ENCODE measurements at places on chromosomes 16 and 17.

- peak; percentile 48 for DNase-seq
These were observed at the start of gene CACNG3 for GRCh38 chr16:24255456-24256371. Gene CACNG3, plus strand, starts transcription at chr16:24256335. Its CDS starts 420 bp downstream, at chr16:24256755.

DNA sequence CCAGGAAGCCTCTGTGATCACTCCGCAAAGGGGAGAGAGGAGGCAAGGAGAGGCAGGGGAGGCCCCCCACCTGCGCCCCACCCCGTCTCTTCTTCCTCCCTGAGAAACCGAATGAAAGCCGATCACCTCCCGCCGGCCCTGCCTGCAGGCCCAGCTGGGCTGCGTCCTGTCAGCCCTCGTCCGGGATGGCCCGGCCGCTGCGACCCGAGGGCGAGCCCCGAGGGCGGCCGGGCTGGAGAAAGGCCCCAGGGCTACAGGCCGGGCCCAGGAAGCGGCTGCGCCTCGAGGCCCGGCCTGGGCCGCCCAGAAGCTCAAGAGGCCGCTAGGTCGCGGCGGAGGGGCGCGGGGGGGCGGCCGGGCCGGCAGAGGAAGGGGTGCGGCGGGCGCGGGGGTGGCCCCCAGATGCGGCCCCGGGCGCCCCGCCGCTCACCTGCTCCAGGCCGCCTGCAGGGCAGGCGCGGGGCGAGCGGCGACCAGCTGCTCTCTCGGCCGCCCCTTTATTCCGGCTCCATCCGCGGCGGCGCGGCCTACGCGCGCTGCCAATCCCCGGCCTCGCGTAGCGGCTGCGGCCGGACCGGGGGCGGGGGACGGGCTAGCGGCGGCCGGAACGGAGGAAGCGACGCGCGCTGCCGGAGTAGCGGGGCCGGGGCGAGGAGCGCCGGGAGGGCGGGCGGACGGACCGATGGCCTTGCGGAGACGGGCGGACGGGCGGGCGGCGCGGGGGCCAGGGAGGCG, at the start of gene ZNF319:
Gene ZNF319, minus strand, starts transcription at position 702 of the 735 bp plus-strand sequence. CDS start 2,407 bp downstream, outside the sequence.
- DNase-seq = peak; percentile 21

GRCh38 chr17:46764709-46765401, 53.6 kb downstream of the WNT3 start:
- no peak for DNase-seq

GRCh38 chr16:8642146-8642545, 20.6 kb downstream of the METTL22 start:
- no peak for DNase-seq

- peak; percentile 16 for DNase-seq
These were observed at the start of gene DNAH9 for GRCh38 chr17:11598274-11599221. Gene DNAH9, plus strand, starts transcription at chr17:11598470. Its CDS starts 29 bp downstream, at chr17:11598499.

DNA sequence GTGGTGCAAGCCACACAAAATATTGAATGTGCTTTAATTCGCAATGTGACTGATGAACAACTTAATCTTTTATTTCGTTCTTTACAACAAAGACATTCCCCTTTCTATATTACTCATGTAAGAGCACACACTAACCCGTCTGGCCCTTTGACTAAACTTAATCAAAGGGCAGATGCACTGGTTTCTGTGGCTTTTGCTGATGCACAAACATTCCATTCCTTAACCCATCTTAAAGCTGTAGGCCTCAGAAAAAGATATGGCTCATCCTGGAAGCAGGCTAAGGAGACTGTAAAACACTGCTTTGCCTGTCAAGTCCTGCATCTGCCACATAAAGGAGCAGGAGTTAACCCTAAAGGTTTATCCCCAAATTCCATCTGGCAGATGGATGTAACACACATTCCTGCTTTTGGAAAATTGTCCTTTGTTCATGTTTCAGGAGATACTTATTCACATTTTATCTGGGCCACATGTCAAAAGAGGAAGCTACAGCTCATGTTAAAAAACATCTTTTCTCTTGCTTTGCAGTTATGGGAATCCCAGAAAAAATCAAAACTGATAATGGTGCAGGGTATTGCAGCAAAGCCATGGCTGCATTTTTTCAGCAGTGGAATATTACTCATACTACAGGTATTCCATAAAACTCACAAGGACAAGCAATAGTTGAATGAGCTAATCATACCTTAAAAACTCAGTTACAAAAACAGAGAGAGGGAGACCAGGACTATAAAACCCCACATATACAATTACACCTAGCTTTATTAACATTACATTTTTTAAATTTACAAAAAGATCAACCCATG, 137.2 kb downstream of the AHSP start:
- DNase-seq = no peak

DNA sequence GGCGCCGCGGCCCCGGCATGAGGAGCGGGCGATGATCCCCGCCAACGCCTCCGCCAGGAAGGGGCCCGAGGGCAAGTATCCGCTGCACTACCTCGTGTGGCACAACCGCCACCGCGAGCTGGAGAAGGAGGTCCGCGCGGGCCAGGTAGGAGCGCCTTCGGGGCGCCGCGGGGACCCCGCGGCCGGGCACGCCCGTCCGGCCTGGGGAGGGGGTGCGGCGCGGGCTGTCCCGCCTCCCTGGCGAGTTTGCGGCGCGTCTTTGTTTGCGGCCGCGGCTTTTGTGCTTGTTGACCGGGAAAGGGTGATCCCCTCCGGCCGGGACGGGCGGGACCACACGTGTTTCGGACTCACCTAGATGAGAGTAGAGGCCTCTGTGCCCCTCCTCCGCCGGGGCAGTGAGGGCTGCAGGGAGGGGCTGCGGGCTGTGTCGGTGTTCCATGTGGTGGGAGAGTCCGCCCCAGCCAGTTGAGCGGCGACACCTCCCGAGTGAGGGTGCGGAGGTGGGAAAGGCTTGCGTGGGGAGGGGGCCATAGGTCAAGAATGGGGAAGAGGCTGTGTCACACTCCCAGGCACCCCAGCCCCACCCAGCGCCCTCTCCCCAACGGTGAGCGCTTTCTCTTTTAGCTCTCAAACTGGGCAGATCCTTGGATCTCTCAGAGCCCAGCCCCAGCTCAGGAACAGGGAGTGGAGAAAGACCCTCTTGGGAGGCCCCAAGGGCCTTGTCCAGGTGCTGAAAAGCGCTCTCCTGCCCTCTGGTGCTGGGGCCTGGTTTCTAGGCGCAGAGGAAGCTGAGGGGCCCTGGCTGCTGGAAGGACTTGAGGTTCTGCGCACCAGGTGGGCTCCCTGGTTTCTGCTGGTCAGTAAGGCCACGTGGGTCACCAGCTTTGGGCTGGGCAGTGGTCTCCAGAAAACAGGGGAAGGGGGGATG, 923 bp downstream of the ANKRD13B start:
- peak; percentile 37 for DNase-seq

DNA sequence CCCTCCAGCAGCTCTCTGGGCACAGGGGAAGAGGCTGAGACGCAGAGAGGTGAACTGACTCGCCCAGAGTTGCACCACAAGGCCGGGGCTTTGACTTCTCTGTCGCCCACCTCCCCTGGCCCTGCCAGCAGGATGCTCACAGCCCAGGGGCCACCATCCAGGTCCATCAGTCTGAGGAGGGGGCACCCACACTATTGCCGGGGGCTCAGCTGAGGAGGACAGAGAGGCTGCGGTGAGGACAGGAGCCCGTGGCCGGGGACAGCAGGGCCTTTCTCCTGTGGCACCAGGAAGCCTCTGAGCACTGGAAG, 32.6 kb downstream of the KDM8 start:
- DNase-seq = no peak

- DNase-seq = no peak
These were observed 158.9 kb downstream of the IRX5 start for GRCh38 chr16:55089600-55089999.

GRCh38 chr17:8472663-8473062, 37.0 kb downstream of the NDEL1 start:
- no peak for DNase-seq

- DNase-seq = no peak
These were observed 15.4 kb downstream of the IRF8 start for GRCh38 chr16:85914423-85914794.

DNA sequence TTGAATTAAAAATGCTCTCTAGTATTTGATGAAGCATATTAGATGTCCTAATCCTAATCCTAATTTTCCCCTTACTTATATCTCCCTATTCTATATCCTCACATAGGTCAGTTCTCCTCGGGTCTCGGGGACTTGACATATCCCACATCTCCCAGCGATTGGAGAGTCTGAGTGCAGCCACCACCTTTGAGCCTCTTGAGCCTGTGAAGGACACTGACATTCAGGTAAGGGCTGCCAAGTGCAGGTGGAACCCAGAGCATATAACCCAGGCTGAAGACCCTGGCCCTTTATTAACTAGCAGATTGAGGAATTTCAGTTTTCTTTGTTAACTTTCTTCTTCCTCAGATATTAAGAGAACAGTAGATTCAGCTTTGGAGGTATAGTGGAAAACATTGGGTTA, 28.5 kb downstream of the NUP93 start:
- no peak for DNase-seq

DNA sequence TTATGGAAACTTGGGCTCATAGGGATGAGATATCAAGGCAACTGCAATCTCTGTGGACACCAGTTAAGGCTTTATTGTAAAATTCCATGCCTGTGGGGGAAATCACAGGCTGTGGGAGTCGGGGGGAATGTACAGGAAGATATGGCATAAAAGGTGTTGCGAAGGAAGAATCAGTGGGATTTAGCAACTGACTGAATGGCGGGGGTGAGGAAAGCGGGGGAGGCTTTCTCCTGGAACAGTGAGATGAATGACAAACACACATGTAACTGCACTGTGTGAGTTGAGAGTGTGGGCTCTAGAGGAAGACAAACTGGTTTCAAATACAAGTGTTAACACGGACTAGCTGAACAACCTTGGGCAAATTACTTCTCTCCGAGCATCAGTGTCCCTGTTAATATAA, 143.7 kb downstream of the PRKCB start:
- DNase-seq = no peak

DNA sequence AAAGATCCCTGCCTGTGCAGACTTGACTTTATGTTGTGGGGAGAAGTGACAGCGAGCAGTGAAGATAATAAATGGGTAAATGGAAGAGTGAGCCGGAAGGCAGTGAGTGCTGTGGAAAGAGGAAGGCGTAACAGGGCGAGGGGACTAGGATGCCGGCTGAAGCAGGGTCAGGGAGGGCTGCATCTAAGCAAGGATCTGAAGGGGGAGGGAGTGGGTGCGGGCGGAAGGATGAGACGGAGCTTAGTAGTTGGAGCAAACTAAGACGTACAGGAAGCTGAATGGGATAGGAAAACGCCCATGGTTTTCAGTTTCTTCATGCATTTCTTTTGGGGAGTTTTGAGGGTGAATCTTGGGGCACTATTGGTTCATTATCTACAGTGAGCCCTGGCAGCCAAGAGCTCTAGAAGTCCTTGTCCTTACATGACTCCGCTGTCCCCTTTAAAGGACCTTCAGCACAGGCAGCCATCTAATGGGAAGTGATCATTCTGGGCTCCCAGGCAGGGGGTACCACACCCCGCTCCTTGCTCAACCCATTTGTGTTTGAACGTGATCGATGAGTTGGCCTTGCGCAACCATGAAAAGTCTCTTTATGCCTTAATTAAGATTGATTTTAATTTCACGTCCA, 10.4 kb upstream of the NAT9 start:
- no peak for DNase-seq

DNA sequence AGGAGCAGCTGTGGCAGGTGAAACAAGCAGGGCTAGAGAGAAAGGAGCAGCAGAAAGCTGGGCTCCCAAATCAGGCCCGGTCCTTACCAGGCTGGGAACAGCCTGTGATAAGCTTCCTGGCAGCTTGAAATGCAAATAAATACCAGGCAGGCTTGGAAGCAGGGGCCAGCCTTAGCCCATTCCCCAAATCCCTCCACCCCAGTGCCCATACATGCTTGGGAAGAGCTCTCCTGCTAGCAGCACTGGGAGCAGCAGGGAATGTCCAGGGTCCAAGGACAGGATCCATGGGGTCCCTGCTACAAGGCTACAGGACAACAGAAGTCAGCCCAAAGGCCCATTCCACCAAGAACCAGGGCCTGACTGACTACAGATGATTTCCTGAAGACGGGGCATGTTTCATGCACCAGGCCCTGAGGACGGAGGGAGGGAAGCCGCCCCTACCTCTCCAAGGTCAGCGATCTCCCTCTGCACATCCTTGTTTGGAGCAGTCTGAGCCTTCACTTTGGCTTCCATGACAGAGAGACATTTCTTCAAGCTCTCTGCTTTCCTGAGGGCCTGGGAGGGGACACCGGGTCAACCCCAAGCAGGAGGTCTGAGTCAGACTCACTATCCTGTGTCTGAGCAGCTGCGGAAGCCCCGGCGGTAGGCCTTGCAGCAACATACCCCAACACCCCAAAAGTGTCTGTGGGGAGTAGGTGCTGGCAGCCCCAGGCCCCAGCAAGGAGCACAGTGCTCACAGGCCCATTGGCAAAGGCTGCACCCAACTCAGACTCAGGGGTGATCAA, 2.6 kb upstream of the EXOSC6 start:
- no peak for DNase-seq

DNA sequence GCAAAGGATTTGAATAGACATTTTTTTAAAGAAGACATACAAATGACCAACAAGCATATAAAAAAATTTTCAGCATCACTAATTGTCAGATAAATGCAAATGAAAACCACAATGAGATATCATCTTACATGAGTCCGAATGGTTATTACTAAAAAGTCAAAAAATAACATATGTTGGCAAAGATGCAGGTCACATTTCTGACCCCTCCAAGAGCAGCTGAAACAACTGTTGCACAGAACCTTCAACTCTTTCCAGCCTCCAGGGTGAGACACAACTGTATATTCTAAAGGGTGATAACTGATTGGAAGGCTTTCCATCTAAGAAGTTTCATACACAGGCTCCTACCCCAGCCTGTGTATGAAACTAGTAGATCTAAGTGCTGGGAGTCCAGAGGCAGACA, 51.9 kb downstream of the SLFN5 start:
- DNase-seq = no peak

- DNase-seq = no peak
These were observed 147.8 kb downstream of the MSI2 start for GRCh38 chr17:57404073-57404472.
